ENCODE measurements at places on chromosomes 5 and 9.

DNA sequence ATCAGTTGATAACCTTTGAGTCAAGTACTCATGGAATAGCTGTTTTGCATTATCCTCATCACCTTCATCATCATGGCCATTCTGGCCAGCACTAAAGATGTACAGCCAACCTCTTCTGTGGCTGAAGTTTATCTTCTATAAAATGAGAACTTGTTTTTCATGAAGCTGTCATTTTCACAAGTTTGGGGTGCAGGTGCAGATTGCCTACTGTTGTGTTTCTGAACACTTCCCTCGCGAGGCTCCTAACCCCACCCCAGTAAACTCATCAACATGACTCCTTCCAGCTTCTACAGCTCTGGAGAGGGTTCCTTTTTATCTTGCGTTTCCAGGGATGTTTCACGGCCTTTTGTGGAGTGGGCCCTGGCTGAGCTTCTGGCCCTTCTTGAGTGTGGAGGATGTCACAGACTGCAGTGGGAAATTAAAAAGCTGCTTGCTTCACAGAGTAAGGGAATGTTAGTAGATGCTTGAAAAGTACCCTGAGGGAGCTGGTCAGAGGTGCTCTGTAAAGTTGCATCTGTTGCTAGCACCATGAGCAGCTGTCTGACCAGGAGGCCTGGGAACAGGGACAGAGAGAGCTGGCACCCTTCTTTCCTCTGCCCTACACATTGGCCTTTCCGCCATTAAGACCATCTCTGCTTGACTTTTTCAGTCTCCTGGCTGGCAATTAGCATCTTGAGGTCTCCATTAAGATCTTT, 24.9 kb downstream of the SYK start:
- no peak for DNase-seq

GRCh38 chr5:69011910-69012309, 81.9 kb upstream of the SLC30A5 start:
- no peak for DNase-seq

GRCh38 chr5:110751902-110752762, 13.3 kb downstream of the SLC25A46 start:
- no peak for DNase-seq

DNA sequence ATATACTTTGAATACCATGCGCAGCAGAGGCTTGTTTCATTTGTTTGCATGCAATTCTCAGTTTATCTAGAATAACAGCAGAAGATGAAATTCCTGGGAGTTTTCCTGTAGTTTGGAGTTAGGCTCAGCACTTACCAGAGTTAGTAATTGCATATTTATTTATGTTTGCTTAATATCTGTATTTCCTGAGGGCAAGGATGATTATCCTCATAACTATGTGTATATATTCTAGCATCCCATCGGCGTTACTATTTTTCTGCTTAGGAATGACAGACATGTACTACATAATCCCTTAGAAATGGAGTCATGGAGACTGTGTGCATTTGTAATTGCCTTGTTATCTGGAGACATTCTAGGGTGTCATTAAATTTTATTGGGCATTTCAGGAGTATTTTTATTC, 1184.8 kb downstream of the DTWD2 start:
- no peak for DNase-seq

DNA sequence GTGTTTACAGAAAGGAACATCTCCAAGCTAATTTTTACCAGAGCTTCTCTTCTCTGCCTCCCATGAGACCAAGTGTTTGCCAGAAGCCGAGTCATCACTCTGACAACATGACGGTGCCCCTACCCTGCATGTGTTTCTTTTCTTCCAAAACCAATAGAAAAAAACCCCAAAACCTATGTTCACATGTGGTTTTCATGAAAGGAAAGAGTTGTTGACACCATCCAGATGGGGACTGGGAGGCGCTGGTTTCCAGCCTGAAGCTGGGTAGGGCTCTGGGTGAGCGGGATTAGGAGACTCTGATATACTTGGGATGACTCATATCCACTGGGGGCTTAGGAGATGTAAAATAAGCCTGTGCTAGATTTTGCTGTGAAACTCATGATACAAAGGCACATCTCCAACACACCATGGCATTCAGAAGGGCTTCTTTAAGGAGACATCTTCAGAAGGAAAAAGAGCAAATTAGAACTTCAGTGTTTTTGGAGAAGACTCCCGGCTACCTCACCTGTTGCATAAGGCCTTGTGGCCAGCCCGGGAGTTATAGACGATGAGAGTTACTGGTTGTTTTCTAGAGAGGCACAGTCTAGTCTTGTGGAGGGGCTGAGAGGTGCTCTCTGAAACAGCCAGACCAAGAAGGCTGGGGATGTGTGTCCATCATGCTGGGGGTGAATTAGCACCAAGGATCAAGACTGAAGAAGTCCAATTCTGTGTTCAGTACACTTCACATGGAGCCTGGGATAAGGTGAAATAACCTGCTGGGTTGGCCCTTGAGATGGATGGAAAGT, 108.9 kb upstream of the LHFPL2 start:
- DNase-seq = no peak

- DNase-seq = no peak
Observed at GRCh38 chr5:124604419-124604818, 142.0 kb downstream of the ZNF608 start.

DNA sequence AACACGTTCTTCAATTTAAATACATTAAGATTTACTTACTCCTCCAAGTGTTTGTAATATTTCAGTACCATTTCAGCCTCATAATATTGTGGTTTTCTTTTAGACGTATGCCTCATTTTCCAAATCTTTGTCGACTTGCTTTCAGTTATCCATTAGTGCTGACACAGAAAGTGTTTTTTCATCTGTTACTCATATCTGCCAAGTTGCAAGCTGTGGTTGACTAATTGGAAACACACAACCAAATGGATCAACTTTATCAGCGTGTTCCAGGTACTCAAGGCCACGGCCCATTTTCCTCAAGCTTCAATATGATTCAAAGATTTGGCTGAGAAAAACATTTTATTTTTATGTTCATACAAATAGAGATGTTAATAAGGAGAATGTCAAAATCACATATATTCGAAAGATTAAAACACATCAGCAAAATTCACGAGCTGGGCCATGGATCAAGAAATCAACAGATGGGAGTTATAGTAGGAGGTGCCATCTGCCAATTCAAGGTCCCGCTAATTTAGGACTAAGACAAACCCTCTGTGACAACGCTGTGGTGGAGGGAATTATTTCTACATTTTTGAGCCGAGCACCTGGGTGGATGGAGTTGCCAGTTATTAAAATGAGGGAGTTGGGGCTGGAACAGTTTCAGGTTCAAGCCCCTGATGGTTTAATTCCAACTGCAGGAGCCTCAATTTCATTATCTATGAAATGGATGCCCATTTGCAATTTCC, 27.2 kb upstream of the CCNJL start:
- no peak for DNase-seq

GRCh38 chr9:98064623-98065392, 8.3 kb downstream of the NANS start:
- DNase-seq = no peak

GRCh38 chr5:132279801-132280200, 14.4 kb upstream of the SLC22A4 start:
- no peak for DNase-seq

GRCh38 chr9:132978451-132979131, at the start of gene GFI1B:
Gene GFI1B (plus strand): TSS chr9:132978694. CDS start chr9:132986679, 7,985 bp downstream.
- DNase-seq = no peak
